ENCODE measurements at places on chromosomes 16 and 17.
A peak's percentile ranks its signal among the peaks of the same experiment; 100 is the strongest.

GRCh38 chr17:79950751-79951150 lies 84.9 kb downstream of the TBC1D16 start:
- DNase-seq, result peak; percentile 51

DNA sequence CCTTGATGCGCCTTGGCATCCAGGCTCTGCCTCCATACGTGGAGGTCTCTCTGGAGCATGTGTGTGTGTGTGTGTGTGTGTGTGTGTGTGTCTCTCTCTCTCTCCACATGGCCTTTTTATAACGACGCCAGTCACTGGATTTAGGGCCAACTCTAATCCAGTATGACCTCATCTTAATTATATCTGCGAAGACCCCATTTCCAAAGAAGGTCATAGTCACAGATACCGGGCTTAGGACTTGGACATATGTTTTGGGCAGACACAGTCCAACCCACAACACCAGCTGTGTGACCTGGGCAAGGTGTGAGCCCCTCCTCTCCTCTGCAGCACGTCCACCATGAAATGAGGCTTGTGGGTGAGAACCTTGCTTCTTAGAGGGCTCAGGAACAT lies 138.4 kb upstream of the PLCG2 start:
- no peak for DNase-seq

- no peak for DNase-seq
Measured at GRCh38 chr17:22463110-22463850, 771.0 kb downstream of the KCNJ18 start.

DNA sequence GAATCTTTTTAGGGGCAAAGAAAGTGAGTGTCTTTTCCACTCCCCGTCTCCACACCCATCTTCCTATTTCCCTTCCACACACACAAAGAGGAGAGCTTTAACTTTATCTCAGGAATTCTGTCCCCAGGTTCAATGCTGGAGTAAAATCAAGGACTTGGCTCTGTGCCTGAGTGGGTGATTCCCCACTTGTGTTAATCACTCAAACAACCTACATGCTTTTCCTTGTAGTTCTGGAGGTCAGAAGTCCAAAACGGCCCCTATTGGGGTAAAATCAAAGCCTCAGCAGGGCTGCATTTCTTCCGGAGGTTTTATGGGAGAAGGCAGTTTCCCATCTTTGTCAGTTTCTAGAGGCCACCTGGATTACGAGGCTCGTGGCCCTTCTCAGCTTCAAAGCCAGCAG lies 422.3 kb upstream of the RBFOX1 start:
- no peak for DNase-seq

DNA sequence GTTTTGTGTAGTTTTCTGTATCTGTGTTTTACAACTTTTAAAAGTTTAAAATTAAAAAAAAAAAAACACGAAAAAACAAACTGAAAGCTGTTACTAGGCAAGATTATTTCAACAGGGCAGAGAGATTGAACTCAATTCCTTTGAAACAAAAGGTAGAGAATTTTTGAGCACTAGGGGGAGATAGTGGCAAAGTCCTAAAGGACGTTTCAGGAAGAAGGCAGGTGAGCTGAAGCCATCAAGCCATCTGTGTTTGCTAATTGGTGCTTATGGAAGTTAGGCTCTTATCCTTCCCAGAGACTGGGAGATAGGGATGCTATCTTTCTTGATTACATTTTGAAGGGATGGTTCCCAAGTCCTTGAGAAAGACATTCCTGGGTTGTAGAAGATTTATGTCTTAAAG lies 70.6 kb upstream of the CLEC3A start:
- no peak for DNase-seq

GRCh38 chr17:44911133-44912001 lies 3.9 kb downstream of the GFAP start:
- DNase-seq, result no peak

- no peak for DNase-seq
Measured at GRCh38 chr17:83200231-83200699, 120.9 kb downstream of the METRNL start.

DNA sequence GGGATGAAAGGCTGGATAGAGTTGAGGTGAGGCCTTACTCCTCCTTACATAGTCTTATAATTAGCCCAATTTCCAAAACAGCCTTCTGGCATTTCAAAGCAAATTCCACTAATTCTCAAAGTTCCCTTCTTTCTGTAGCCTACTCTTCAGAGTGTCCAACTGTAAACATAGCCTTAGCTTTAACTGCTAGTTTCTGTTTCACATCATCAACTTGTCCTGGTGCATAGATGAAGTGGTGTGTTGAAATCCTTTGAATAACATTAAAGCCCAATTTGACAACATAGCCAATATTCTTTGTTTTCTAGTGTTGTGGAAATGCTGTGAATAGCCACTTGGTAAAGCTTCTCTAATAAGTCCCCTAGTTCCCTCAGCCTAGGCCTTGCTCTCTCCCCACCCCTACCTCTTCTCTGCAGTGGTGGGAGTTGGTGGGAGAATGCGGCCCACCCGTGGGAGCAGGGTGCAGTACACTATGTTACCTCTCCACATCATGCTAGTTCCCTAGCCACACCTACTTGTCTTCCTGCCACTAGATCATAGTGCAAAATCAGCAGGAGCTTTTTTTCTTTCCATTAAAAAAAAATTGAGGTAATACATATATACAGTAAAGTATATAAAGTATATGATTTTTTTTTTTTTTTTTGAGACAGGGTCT lies 127.0 kb upstream of the HAS3 start:
- no peak for DNase-seq

GRCh38 chr17:7589204-7589868 lies 558 bp downstream of the SOX15 start:
- peak; percentile 56 for DNase-seq

GRCh38 chr16:82454152-82454551 lies 172.6 kb upstream of the CDH13 start:
- no peak for DNase-seq

DNA sequence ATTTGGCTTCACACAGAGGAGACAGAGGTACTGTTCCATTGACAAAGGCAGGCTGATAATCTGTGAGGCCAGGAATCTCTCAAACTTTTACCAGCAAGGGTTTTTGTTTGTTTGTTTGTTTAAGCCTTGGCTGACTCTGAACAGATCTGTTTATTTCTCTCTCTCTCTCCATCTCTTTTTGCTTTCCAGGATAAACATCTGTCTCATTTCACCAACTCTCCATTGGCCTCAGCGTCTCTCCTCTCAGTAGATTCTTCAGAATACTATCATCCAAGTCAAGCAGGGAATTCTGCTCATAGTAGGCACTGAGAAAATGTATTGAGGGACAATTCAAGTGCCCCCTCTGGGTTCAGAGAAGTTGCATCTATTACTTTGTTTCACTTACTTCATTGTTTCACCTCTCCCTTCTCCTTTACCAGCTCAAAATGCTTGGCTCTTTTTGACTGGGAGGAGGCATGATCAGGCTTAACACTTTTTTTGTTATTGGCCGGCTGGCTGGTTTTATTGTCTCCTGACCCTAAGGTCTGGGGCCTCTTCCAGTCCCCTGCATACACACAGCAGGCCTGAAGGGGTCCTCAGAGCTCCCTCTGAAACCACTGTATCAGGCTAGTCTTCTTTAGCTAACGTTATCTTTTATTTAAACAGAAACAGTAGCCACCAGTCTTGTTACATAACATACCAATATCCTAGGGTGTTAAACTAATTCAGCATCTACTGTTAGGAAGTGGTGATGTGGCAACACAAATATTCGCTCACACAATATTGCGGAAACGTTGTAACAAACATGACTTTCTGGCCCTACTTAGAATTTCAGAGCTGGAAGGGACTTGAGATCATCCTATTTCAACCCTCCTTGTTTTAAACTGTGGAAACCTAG lies 2.0 kb upstream of the YPEL2 start:
- DNase-seq, result peak; percentile 42

- no peak for DNase-seq
Measured at GRCh38 chr16:79593074-79593531, 7.4 kb downstream of the MAF start.

- DNase-seq, result no peak
Measured at GRCh38 chr17:49523706-49524472, 28.8 kb downstream of the NGFR start.
